ENCODE measurements at places on chromosomes 3 and 15. TPM values are rescaled to one million over a fixed set of nuclear protein-coding genes. Genes with fewer than 3 reads are reported as not detected.
A peak's percentile ranks its signal among the peaks of the same experiment; 100 is the strongest.

The RARB gene
- total RNA-seq, result 22.6 TPM

The CCDC191 gene
- total RNA-seq, result 12.2 TPM

The MAP1A gene
- total RNA-seq, result 23.7 TPM

The SCAANT1 gene
- not detected for total RNA-seq

The TFDP2 gene
- 59.0 TPM for total RNA-seq

The SEMA7A gene
- total RNA-seq, result 32.4 TPM

DNA sequence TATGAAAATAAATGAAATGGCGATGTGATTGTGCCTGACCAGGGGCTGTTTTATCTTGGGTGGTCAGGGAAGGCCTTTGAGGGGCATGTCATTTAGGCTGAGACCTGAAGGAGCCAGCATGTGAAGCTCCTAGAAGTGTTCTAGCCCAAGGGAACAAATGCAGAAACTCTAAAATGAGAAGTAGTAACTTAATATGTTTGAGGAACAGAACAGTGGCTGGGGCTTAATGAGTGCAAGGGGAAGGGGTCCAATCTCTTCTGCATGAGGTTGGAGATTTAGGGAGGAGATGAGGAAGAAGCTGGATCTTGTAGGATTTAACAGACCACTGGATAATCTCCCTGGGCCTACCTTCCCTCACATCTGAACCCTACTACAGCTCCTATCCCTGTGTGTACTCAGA lies 110.5 kb downstream of the AKAP13 start:
- DNase-seq, result no peak

- peak; percentile 24 for DNase-seq
Observed at GRCh38 chr15:96321639-96322535, 8.6 kb upstream of the NR2F2 start.

GRCh38 chr3:41715376-41715775 lies 246.5 kb downstream of the ULK4 start:
- DNase-seq, result no peak

DNA sequence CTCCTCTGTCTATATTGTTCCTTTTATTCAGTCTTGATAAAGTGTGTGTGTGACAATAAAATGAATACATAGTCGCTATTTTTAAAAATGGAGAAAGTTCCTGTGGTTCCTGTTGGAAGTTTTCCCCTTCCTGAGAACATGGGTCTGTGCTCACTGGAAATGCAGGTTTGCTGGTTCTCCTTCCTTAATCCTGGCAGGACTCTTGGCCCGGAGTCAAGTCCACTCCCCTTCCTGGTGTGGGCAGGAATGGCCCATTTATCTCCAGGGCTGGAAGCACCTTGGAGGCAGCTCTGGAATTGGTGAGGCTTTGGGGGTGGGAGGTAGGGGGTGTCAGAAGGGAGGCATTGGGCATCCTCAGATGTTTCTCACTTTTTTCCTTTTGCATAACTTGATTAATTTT lies 30.1 kb downstream of the FOXL2 start:
- DNase-seq, result no peak

DNA sequence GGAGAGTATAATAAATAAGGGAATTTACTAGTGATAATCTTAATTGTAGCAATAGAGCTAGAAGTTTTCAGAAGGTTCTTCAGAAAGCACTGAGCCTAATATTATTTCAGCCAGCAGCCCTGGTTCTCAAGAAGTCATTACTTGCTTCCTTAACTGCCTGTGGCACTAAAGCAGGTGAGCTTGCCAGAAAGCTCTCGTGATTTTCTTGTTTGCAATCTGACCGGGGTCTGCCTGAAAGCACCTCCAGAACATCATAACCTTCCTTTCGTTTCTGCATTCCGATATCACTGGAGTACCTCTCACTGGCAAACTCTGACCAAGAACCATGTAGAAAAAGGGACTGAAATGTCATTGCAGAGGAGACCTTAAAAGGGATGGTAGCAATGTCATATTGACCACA lies 510.3 kb downstream of the ZIC1 start:
- no peak for DNase-seq

DNA sequence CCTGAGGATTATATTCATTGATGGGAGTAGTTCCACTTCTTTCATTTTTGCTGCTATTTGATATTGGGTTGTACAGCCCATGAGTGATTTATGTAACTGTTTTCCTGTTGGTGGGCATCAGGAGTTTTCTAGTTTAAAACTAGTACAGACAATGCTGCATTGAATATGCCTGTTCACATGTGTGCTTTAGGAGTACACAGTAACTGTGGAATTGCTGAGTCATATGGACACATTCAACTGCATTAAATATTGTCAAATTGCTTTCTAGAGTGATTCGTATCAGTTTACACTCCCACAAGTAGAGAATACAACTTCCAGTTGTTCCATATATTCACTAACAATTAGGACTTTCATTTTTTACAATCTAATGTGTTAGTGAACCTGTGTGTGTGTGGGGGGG lies 59.8 kb upstream of the THSD4 start:
- DNase-seq, result no peak

DNA sequence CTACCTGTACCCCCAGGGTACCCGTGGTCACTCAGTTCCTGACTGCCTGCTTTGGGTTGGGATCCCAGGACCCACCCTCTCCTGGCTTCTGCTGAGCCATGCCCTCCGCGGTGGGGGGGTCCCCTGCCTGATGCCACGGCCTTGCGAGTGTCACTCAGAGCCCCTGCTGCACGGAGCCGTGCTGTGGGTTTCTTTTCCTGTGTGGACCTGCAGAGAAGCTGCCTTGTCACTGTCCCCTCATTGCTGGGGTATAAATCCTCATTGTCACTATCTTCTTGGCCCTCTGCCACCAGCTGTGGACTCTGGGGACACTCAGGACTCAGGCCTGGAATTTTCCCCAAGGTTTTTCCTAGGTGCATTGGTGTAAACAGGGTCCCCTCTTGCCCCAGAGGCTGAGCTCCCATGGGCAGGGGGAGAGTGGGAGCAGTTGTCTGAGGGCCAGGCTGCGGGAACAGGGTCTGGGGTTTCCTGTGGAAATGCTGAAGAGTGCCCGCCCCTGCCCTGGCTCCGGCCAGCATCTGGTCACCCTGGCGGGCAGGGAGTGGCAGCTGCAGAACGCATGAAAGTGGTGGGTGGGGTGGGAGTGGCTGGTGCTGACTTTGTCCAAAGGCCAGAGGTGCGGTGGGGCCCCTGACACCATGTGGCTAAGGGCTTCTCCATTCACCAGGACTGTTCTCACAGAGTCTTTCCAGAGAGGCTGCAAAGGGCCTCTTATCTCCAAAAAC lies 191.7 kb downstream of the GOLGA6L6 start:
- no peak for DNase-seq

DNA sequence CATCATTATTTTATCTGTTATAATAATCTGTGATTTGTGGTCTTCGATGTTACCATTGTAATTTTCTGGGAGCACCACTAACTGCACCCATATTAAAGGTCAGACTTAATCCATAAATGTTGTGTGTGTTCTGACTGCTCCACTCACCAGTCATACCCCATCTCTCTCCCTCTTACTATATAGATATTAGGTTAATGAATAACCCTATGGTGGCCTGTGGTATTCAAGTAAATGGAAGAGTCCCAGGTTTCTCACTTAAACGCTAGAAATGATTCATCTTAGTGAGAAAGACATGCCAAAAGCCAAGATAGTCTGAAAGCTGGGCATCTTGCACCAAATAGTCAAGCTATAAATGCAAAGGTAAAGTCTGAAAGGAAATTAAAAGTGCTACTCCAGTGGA lies 1358.5 kb downstream of the ROBO2 start:
- no peak for DNase-seq
